ENCODE measurements at places on chromosomes 3 and 15.

- DNase-seq: peak; percentile 25
Observed at GRCh38 chr3:29686889-29687592, 406.2 kb downstream of the RBMS3 start.

- DNase-seq: peak; percentile 69
Observed at GRCh38 chr3:45907769-45908705, 21.7 kb downstream of the CCR9 start.

GRCh38 chr15:99976811-99977271 lies 243.6 kb upstream of the LYSMD4 start:
- no peak for DNase-seq

DNA sequence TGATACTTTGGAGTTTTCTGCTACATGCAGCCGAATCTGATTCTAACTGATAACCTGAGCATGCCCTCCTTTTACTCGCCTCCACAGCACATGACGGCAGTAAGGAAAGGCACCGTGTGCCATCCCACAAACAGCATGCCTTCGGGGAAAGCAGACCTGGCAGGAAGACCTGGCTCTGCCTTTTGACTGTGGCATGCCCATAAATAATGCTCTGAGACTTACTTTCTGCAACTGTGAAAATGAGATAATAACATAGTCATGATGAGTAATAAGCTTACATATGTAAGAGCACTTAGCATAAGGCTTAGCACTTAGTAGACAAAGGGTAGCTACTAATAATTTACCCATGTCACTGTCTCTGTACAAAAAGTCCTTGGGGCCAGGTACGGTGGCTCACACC lies 32.9 kb downstream of the MTHFS start:
- DNase-seq: no peak

DNA sequence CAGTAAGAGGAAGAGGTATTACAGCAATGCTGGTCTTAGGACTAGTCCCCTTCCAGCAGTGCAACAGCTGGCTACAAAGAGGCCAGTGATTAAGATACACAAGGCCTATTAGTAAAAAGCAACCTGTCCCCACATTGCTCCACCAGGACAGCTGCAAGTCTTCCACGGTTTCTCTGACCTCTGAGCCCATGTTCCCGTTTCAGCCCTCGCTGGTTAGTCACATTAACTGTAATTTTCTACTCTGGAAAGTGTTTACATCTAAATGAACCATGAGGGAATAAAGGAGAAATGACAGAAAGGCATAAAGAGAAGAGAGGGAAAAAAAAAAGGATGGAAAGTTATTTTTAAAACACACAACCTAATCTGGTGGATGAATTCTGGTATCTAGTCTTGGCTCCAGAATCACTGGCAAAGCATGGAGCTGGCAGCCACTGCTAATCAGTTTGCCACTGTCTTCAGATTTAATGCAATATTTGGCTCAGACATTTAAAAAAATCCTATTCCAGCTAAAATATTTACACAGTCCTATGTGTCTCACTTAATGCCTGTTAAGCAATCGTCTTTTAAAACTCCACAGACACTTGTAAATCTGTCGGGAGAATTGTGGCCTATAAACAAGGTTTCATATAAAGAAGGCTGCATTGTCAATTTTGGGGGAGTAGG lies 154.9 kb downstream of the GREM1 start:
- no peak for DNase-seq

GRCh38 chr3:177687291-177687690 lies 490.0 kb upstream of the TBL1XR1 start:
- no peak for DNase-seq

DNA sequence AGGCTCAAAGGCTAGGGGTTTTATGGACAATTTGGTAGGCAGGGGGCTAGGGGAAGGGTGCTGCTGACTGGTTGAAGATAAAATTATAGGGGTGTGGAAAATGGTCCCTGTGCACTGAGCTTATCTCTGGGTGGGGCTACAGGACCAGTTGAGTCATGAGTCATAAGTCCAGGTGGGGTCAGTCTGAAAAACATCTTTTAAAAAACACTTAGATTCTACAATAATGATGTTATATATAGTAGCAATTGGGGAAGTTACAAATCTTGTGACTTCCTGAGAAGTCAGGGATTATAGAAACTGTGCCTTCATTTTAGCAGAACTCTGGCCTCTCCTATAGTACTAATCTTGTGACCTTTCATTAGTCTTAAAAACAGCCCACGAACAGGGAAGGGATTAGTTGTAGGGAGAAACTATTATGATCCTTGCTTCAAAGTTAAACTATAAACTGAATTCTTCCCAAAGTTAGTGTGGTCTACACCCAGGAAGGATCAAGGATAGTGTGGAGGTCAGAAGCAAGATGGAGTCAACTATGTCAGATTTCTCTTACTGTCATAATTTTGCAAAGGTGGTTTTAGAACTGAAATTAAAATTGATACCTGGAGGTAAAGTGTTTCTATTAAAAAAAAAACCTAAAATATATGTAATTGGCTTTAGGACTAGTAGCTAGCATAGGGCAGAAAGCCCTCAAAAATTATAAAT lies 130.1 kb downstream of the P2RY1 start:
- DNase-seq: no peak

- no peak for DNase-seq
Observed at GRCh38 chr15:31954374-31955172, 75.7 kb upstream of the CHRNA7 start.

GRCh38 chr3:158765518-158766205 lies 33.4 kb upstream of the RARRES1 start:
- no peak for DNase-seq

GRCh38 chr3:22593638-22594037 lies 609.5 kb upstream of the UBE2E2 start:
- no peak for DNase-seq

- DNase-seq: no peak
Observed at GRCh38 chr15:47750030-47750739, 32.9 kb downstream of the SEMA6D start.

- no peak for DNase-seq
Observed at GRCh38 chr3:78285032-78285728, 1245.3 kb downstream of the ROBO2 start.

DNA sequence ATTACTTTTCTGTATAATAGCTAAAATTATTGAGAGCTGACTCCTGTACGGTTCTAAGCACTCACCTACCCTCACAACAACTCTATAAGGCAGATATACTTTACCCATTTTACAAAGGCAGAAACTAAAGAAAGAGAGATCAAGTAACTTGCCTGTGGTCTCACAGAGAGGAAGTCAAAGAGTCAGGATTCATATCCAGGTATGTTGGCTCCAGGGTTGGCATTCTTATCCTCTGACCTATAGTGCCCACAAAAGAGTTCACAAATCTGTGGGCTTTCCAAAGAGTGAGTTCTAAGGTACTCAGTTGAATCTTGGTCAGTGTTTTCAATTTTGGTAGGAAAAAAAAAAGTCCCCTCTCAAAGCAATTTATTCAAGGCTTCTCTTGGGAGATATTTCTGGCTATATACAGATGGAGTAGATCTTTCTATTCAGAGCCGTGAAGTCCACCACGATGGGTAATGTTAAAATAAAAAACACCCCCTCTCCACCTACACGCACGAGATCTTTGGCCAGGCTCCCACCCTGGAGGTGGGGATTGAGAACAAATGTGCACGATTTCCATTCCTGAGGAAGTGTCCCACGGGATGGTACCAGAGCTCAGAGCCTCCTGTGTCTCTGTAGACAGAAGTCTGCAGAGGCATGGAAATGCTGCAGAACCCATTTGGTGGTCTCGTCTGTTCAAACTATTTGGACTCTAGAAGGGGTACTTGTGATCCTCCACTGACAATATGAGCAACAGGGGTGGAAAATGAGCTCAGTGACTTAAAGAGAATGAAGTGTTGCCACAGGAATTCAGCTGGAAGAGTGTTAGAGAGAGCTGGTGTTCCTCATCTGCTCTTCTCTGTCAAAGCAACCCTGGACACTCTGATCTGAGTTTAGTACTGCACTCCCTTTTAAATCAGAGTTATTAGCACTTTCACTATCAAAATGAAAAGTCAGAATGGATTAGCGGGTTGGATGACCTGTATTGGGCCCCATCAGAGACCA lies 212.1 kb upstream of the EIF1B start:
- no peak for DNase-seq
